ENCODE measurements at places on chromosomes 11 and 22.

DNA sequence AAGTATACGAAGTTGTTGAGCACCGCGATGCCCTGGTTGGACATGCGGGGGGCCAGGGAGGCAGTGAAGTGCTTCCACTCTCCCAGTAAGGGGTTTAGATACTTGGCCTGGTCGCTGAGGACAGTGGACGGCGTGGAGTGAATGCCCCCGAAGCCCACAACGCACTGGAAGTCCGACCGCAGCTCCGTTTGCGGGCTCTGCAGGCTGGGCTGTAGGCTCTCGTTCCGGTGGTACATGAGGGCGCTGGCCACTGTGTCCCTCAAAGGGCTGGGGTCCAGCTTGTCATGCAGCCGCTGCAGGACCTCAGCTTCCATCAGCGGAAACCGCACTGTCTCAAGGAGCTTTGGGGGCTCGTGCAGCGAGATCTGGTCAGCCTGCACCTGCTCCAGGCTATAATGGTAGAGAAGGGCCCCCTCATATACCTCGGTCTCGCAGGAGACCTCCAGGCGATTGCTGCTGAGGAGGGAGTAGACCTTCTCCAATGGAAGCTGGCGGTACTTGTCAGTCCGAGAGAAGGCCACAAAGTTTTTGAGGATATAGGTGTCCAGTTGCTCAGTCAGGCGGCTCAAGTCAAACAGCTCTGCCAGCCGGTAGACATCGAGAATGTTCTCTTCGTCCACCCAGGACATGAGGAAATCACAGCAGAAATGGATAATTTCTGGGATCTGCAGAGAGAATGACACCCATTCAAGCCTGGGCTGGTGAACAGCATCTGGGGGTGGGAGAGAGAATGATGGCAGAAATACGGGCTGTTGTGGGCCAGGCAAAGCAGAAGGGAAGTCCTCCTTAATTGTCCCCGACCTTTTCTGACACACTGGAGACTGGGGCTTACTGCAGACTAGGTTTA lies 27.5 kb upstream of the SCARF2 start:
- DNase-seq = no peak

DNA sequence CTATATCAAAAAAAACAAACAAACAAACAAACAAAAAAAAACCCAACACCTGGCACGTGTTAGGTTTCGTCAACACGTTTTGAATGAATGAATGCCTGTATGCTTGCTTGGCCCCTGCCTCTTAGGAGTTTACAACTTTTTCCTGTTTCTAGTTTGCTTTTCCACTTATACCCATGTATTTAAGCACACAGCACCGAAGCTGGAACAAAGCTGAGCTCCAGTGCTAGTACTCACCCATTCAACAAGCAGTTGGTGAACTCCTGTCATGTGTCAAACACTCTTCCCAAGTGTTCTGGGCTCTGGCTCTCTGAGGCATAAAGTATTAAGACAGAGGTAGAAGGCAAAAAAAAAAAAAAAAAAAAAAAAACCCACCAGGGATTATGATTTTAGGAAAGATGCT lies 599.3 kb downstream of the BUD13 start:
- DNase-seq = no peak

DNA sequence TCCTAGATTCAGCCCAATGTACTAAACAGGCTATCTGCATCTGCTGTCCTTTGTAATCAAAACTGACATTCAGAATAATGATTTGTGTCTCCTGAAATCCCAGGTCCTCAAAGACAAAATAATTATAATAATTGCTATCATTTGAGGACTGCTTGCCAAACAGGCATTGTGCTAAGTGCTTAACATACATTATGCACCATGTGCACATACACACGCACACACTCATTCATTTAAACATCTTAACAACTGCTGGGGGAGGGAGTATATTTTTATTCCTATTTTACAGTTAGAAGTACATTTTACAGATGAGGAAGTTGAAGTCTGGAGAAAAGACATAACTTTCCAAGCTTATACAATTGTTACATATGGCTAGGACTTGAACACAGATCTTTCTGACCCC lies 308.0 kb upstream of the ZC3H12C start:
- no peak for DNase-seq

- DNase-seq = no peak
Observed at GRCh38 chr11:12290477-12290922, 86.9 kb upstream of the PARVA start.

DNA sequence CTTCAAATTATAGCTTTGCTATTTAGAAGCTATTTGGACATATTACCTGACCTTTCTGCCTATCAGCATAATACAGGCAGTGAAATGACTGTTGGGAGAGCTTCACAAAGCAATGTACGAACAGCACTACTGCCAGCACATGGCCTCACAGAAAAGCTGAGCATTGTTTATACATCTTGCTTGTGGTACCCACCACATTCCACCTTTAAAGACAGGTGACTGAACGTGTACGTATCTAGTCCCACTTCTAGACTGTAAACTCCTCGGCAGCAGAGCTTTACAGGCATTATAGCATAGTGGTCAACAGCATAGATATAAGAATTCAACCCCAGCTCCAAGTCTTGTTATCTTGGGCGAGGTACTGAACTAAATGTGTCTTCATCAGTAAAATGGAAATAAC lies 1.6 kb downstream of the JOSD1 start:
- no peak for DNase-seq

- DNase-seq = no peak
Observed at GRCh38 chr22:25161916-25162530, 37.6 kb upstream of the CRYBB3 start.

DNA sequence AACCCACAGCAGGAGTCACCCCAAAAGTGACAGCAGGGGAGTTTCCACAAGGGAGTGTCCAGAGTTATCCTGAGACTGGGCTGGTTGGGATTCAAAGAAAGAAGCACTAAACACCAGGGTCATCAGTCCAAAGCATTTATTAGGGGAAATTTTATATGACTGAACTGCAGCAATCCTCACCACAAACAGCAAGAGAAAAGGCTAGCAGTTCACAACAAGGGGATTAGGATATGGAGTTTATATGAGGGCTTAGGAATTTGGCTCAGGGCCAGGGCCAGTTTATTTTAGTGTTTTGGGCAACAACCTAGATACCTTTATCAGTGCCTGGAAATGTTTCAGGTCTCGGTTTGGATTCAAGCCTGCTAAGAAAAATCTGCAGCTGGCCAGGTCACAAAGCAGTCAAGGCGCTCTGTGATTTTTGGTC lies 4.6 kb upstream of the TMEM126A start:
- no peak for DNase-seq

DNA sequence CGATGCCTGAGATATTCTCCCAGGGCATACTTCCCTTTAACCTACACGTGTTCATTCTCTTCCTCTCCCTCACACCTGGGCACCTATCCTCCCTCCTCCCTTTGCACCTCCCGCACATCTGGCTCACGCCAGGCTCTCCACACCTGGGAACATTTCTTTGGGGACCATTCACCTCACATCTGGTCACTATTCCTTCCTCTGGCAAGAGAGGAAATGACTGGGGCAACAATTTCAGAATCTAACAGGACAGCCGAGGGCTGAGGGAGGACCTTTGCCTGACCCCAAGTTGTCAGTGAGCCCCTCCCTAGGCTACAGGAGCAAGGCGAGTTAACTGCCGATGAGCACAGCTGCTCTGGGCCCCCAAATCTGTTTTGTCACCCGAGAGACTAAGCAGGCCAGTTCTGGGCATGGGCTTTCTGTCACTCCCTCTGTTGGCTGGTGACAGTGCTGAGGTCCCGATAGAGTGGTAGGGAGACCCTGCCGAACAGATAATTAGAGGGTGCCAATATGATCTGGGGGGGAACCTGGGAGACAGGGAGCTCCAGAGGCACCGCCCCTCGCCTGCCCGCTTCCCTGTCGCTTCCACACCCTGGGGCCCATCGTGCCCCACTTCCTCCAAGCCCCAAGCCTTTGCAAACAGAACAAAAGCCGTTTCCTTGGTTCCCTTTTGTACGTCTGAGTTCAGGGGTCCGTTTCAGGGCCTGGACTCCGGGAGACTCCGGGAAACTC lies 45.6 kb downstream of the EIF3F start:
- DNase-seq = no peak

GRCh38 chr11:18791969-18792628 lies 501 bp upstream of the PTPN5 start:
- no peak for DNase-seq

- no peak for DNase-seq
Observed at GRCh38 chr22:39238101-39238466, 6.7 kb downstream of the PDGFB start.

DNA sequence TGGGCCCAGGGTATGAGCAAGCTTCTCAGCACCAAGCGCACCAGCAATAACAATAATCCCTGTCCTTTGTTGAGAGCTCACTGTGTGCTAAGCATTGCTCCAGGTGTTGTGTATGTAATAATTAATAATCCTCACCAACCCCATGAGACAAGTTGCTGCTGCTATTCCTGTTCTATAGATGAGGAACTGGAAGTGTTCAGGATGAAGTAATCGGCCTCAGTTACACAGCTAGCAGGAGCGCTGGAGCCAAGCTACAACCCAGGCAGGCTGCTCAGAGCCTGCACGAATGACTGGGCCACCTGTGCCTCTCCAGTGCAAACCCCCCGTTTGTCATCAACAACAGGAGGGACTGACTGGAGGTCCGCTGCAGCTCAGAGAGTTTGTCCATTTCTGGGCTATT lies 35.2 kb upstream of the CECR2 start:
- DNase-seq = no peak

DNA sequence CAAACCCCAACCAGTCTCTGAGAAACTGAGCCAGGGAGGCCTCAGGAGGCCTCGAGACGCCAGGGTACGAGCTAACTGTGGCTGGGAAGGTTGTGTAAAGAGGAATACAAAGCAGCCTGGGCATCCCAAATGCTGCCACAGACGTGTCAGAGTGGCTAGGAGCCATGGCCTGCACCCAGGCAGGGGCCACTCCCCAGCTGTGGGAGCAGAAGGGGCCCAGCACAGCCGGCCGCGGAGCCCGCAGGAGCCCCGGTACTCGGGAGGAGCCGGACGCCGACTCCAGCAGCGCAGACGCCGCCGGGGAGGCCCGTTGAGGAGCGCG lies 349.8 kb upstream of the B3GAT1 start:
- no peak for DNase-seq

DNA sequence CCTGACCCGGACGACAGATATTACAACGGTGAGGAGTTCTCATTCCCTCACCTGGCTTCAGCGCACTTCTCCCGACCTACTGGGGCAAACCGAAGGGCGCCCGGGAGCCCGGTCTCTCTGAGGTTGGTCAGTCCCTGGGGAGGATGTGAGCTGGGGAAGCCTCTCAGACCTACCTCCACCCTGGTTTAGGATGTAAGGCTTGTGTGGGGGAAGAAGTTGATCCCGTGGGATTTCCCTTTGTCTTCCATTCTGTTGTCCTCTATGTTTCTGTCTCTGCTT lies 12.3 kb downstream of the ROBO3 start:
- DNase-seq = no peak

DNA sequence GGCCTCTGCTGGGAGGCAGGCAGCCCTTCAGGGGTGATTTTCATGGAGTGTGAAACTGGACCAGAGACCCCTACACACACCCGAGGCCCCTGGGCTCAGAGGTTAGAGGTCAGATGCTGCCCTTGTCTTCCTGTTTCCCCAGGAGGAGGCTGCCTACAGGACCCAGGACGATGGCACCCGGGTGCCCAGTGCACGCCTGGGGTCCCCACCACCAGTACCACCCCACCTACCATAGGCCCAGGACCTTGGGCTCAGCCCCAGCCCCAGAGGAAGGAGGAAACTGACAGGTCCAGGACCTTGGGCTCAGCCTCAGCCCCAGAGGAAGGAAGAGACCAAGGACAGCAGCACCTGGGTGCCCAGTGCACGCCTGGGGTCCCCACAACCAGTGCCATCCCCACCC lies 79.2 kb downstream of the BRD1 start:
- no peak for DNase-seq

GRCh38 chr11:58000699-58001098 lies 23.0 kb upstream of the OR9Q1 start:
- no peak for DNase-seq

DNA sequence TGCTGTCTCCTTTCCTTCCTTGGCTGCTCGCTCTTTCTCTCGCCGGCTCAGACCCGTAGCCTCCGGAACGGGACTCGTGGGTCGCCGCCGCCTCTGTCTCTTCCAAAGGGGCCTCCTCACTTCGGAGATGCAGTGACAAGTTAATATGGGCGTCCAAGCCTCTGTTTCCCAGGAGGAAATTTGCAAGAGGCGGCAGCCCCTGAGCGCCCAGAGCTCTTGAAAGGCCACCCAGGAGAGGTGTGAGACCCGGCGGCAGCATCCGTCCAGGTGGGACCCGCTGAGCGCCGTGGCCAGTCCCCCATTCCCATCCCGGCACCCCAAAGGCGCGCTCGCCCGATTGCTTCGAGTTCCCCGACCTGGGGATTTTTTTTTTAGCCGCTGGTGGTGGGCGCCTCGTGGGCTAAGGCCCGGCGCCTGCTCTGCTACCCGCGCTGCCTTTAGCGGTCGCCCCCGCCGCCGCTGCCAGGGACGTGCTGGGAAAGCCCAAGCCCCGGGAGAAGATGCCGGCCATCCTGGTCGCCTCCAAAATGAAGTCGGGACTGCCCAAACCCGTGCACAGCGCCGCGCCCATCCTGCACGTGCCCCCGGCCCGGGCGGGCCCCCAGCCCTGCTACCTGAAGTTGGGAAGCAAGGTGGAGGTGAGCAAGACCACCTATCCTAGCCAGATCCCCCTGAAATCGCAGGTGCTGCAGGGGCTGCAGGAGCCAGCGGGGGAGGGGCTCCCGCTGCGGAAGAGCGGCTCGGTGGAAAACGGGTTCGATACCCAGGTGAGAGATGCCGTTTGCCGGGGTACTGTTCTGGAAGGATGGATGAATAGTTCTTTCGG lies 772 bp downstream of the NAV2 start:
- DNase-seq = no peak

DNA sequence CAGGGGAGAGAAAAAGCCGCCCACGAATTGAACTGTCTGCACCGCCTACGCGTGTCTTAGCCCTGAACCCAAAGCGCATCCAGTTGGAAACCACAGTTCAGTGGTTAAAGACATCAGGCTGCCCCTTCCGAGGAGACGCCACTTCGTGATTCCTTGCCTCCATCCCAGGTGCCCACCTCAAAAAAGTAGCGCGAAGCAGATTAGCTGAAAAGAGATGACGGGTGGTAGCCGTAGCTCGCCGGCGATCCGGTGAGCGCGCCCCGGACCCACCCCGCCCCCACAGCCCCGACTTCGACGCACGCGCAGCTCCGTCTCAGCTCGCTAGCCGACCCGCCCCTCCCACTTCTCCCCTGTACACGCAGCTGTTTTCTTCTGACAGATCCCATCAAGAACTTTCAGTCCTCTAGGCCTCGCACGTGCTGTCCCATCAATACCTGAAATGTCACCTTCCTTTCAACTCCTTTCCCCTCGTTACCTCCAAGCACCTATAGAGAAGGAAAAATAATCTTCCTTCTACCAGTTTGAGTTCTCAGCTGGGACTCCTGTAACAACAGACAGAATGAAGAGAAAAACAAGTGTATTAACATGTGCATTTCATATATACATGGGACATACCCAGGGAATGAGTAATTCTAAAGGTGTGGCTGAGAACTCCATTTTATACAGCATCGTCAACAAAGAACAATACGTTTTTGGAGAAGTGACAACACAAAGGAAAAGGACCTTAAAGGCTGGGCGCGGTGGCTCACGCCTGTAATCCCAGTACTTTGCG lies 49.5 kb downstream of the OR4D9 start:
- DNase-seq = peak; percentile 92

GRCh38 chr22:33326540-33327295 lies 268.5 kb upstream of the SYN3 start:
- no peak for DNase-seq

Data from Right ventricle myocardium inferior (tissue), 1 donor.